SJSA1 (cell line): ENCODE measurements at places on chromosomes 1 and 21. TPM values are rescaled to one million over a fixed set of nuclear protein-coding genes. Genes with fewer than 3 reads are reported as not detected.

Gene SLC2A5
- total RNA-seq, result not detected in 2 replicates

DNA sequence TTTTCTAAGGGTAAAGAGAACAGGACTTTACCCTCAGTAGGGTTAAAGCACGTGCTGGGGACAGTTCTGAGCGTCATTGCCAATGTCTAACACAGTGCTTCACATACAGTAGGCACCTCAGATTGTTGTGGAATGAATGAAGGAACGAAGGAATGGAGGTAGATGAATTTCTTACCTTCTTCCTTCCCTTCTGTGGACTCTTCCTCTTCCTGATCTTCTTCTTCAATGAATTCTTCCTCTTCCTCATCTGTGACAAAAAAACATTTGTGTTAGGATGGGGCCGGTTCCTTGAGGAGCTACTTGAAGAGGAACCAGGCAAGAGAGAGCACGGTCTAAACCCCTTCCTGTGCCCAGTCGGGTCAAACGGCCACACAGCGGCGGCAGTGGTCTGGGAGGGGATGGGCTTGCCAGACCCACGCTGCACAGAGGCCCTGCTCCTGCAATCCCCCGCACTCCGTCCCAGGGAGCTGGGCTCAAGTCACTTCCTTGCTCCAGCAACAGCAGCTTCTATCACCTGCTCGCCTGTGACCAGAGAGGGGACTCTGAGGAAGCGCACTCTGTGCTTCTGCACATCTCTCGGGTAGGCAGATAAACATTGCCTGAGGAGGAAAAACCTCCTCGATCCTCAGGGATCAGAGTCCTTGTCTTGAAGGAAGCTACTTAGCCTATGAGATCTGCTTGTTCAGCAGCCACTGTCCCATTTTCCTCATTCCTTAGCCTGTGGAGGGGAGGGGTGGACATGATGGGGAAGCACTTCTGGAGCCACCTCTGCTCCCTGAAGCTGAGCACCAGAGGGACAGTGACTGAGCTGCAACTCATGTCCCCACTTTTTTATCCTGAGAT, 8.0 kb upstream of the SLC30A2 start:
- no peak for DNase-seq

Gene CFH
- total RNA-seq, result 75.4 and 85.4 TPM in 2 replicates

DNA sequence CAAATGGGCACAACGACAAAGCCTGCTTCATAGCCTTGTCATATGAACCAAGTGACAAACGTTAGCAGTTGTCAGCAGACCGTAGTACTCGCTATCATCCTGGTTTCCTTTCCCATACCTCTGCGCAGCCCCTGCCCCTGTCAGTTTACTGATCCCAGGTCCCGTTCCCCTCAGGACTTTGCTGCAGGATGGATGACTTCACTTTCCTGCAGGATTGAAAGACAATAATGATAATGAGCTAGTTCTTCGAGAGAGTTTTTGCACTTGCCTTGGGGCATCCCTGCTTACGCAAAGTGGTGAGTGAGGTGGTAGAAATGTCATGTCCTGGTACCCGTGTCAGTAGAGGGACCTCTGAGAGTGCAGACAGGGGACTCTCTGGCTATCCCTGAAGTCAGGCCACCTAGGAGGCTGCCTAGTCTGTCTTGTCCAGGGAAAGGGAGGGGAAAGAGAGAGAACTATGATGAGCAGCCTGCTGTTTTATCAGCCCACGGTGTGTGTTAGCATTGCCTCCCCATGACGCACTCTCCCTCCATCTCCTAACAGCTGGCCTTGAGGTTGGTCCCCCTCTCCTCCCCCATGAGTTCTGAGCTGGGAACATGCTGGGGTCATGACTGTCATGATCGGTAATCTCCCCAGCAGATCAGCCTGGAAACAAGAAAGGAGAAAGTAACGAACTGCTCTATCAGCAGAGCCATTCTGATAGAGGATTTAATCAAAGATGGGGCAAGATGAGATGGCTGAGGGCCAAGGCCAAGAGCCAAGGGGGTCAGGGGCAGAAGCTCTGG, 53.7 kb downstream of the ELK4 start:
- DNase-seq, result no peak

Gene EPHA10
- not detected in 2 replicates for total RNA-seq
